OCI-M1 (cell line): ENCODE measurements at places on chromosomes 6 and 20.
A peak's percentile ranks its signal among the peaks of the same experiment; 100 is the strongest.

GRCh38 chr6:45382391-45382790, 4.7 kb upstream of the SUPT3H start:
- DNase-seq, result no peak

DNA sequence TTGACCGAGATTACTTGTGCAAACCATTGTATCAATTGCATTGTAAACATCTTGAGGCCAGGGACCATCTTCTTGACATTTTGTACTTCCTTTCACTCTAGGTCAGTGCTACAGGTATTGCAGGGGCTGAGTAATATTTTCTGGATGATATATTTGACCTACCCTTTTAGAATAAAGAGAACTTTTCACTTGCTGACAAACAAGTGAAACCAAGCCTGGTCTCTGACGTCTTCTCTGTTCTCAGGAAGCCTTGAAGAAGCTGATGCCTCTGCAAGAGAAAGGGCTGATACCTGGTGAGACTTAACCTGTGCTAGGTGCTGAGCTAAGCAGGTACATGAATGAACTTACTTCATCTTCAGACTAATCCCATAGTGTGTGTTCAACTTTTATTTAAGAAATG, 60.5 kb upstream of the GGTLC1 start:
- DNase-seq, result no peak

GRCh38 chr20:62875419-62876361, 14.1 kb upstream of the TCFL5 start:
- peak; percentile 51 for DNase-seq

- DNase-seq, result no peak
Observed at GRCh38 chr20:2749951-2750490, 50.4 kb downstream of the CPXM1 start.

GRCh38 chr6:42226645-42227143, 9.0 kb upstream of the MRPS10 start:
- DNase-seq, result no peak

- DNase-seq, result no peak
Observed at GRCh38 chr6:160035693-160036330, 66.9 kb downstream of the IGF2R start.

DNA sequence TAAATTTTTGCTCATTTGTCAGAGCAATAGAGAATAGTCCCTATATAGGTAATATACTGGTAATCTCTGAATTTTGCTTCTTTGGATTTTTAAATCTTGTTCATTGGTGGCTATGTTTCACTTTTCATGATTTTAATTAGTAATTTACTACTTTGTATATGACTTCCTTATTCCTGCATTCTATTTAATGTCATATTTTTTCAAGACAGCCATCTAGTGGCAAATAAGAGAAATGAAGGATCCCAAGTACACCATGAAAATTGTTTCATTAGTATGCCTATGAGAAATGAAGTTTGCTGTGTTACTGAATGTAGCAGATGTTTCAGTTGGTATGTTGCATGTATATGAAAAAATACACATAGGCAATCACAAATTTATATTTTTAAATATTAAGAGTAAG, 82.4 kb downstream of the ZNF292 start:
- DNase-seq, result peak; percentile 62

DNA sequence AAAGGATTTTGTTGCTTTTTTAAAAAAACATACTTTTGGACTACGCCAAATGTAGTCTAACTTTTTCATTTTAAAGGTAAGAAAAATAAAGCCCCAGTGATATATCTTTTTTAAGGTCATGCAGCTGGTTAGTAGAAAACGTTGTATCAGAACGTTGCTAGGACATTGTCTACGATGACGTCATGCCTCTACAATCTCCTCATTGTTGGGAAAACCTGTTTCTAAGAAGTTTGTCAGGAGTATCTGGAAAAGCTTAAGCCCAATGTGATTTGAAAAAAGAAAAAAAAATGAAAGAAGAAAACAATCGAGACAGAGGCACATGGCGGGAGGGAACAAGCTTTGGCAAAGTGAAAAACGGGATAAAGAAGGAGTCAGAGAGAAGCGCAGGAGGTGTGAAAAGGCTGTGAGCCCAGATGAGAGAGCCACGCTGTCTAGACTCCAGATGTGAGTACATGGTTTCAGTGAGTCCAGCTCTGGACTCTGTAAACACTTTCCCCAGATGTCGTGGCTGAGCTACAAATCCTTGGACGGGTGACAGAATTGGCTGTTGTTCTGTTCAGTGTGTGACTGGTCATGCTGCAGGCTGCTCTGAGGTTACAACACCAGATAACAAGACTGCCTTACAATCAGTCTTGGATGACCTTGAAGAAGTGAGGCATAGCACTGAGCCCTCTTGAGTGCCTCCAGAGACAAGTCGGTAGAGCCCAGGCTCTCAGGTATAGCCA, 656.7 kb upstream of the ID4 start:
- DNase-seq, result peak; percentile 37

GRCh38 chr20:24795436-24795835, 153.6 kb upstream of the CST7 start:
- DNase-seq, result no peak

DNA sequence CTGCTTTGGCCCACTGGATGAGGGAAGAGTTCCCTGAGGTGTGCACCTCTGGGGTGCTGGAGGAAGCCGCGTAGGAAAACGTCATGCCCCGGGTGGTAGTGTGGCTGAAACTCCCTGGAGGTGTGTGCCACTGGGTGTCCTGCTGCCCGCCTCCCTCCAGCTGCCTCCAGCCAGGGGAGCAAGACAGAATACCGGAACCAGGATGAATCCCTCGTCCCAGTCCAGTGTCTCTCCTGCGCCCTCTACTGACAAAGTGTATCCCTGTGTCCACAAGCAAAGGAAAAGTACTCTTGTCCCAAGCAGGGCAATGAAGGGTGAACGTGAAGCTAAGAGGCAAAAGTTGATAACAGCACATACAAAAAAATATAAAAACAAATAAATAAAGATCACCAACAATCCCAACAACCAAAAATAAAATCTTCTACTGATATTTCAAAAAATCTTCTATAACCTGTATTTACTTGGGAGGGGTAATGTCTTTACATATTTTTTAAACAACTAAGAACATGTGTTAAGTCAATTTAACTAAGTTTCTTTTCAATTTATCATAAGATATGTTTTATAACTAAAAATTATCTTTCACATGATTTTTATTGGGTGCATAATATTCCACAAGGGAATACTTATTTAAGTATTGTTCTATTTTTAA, 437.6 kb downstream of the MAFB start:
- peak; percentile 19 for DNase-seq

- peak; percentile 81 for DNase-seq
Observed at GRCh38 chr6:62283796-62284411, 2.1 kb downstream of the KHDRBS2 start.

DNA sequence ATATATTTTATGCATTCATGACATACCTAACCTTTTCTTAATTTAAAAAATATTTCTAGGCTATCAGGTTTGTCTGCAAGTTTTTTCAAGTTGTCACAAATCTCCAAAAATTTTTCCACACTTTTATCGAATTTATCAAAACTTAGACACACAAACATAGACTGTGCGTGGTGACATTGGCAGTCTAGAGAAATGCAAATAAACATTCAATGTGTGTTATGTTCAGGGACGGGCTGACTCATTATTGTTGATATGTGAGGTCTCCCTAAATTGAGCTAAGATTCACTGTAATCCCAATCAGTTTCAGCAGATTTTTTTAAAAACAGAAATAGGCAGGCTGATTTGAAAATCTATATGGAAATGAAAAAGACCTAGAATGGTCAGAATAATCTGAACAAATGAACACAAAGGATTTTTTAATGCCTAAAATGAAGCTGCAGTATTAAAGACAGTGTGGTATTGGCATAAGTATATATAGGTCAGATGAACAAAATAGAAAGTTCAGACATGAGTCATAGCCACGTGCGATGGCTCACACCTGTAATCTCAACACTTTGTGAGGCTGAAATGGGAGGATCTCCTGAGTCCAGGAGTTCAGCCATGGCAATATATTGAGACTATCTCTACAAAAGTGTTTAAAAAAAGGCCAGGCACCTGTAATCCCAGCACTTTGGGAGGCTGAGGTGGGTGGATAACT, 19.2 kb downstream of the BLTP3A start:
- no peak for DNase-seq

- peak; percentile 87 for DNase-seq
Observed at GRCh38 chr20:15654208-15654649, 919.0 kb downstream of the KIF16B start.

- no peak for DNase-seq
Observed at GRCh38 chr20:58753267-58753921, 60.8 kb downstream of the NPEPL1 start.

DNA sequence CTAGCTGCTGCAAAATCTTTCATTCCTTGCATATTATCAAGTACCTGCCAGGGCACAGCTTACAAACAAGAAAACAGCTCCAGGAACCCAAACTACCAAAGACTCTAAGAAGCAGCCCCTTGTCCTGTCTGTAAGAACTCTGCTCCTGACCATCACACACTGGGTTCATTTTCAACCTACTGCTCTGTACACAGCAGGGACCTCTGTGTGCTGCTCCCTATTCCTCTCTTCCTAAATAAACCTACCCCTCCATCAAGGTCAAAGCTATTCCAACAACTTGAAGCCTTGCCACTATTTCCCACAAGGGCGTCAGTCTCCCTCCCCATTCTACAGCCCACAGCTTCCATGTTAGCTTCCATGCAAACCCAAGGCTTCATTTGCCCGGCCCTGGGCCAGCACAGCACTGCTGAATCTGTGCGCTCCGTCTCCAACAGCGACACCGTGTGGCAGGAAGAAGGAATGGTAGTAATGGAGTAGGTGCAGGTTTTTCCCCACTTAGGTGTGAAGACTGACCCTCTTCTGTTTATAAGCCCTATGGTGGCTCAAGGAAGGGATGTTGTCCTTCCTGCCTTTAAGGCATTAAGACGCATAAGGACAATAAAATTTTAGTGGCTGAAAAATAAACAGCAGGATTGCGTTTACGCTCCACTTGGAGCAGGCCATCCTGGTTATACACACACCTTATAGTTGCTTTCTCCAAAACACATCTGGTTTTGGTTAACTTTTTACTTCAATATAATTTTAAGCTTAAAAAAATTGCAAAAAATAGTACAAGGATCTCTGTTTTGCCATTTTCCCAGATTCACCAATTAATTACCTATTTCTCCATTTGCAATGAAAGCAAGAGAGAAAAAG, 115.2 kb upstream of the NXT1 start:
- DNase-seq, result peak; percentile 75

- no peak for DNase-seq
Observed at GRCh38 chr20:40568200-40568599, 120.8 kb downstream of the MAFB start.

DNA sequence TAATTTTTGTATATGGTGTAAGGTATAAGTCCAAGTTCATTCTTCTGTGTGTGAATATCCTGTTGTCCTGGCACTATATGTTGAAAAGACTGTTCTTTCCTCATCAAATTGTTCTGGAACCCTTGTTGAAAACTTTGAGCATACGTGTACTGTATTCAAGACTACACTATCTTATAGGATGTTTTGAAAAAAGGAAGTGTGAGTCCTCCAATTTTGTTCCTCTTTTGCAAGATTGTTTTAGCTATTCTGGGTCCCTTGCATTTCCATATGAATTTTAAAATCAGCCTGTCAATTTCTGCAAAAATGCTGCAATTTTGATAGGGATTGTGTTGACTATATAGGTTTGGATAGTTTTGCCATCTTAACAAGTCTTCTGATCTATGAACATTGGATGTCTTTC, 195.2 kb downstream of the BACH2 start:
- DNase-seq, result peak; percentile 48

GRCh38 chr6:80203283-80203682, 96.8 kb downstream of the BCKDHB start:
- DNase-seq, result no peak

DNA sequence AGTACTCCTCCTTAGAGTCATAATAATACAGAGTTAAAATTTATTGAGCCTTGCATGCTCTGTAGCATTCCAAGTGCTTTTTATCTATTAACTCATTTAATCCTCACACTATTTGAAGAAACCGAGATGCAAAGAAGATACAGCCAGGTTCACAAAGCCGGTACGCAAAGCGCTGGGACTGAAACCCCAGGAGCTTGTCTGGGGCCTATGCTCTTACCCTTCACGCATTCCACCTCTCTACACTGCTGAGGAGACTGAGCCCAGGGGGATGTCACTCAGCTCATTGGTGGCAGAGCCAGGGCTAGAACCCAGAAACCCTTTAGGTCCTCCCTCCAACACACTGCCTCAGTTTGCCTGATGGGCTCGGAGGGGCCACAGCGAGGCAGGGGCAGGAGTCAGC, 19.7 kb upstream of the MRPS18A start:
- no peak for DNase-seq

DNA sequence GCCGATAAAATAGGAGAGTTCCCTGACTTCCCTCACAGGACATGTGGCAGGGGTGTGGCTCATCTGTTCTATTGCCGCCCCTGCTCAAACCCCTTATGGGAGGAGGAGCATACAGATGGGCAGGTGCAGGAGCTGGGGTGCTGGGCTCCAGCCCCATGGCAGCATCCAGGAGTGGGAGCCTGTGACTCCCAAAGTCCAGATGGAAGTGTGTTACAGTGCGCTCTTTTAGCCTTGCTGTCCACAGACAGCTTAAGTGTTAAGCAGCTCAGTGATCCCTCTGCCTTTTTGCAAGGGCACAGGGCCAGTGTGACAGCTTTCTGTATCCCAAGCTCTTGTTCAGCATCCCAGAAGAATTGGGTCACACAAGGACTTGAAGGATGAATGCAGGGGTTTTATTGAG, 212.3 kb upstream of the MYLIP start:
- no peak for DNase-seq

- no peak for DNase-seq
Observed at GRCh38 chr6:132289756-132290155, 111.5 kb downstream of the MOXD1 start.

- no peak for DNase-seq
Observed at GRCh38 chr6:158452191-158452590, 107.7 kb upstream of the TMEM181 start.

- no peak for DNase-seq
Observed at GRCh38 chr6:163721922-163722692, 307.6 kb downstream of the QKI start.

GRCh38 chr6:108575905-108576494, 15.3 kb downstream of the FOXO3 start:
- peak; percentile 85 for DNase-seq

- DNase-seq, result no peak
Observed at GRCh38 chr20:50302341-50303057, 111.9 kb downstream of the CEBPB start.

- peak; percentile 99 for DNase-seq
Observed at GRCh38 chr6:27890445-27891319, 21.5 kb downstream of the OR2B2 start.

GRCh38 chr20:30610029-30610693, 647.3 kb upstream of the DEFB115 start:
- DNase-seq, result no peak

GRCh38 chr6:170082531-170083187, 208.2 kb downstream of the DLL1 start:
- DNase-seq, result no peak

DNA sequence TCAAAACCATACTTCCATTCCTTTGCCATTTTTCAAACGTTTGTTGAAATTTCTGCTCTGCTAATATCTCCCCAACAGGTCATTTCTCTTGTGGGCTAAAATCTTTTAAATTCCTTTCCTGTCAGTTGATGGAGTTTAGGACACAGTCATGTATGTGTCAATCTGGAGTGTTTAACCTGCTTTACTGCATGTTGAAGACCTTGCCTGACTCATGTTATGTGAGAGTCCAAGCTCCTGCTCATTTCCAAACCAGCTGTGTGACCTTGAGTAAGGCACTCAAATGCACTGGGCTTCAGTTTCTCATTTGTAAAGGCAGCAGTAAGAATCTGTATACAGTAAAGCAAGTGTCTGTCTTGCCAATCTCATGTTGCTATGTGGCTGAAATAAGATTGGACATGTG, 171.9 kb upstream of the SPACA1 start:
- DNase-seq, result no peak

GRCh38 chr6:112743323-112743722, 396.2 kb downstream of the RFPL4B start:
- no peak for DNase-seq

GRCh38 chr20:1861347-1861976, 33.7 kb upstream of the SIRPA start:
- DNase-seq, result no peak
